ENCODE measurements at places on chromosomes 16 and 17.

GRCh38 chr17:81427173-81428120, 32.2 kb downstream of the BAHCC1 start:
- H3K27me3 ChIP-seq, result peaks cover 31% of the 10 kb centered on the region
- no peaks in the 10 kb centered on the region for H3K36me3 ChIP-seq
- H3K27ac ChIP-seq, result no peak overlapping the region
- H3K4me3 ChIP-seq, result no peak overlapping the region
- ATAC-seq, result no peak
- H3K4me1 ChIP-seq, result peaks cover 9% of the 10 kb centered on the region

GRCh38 chr16:88144028-88144511, 192.8 kb downstream of the BANP start:
- ATAC-seq, result no peak
- no peak overlapping the region for H3K4me3 ChIP-seq
- H3K27ac ChIP-seq, result no peak overlapping the region
- peaks cover 6% of the 10 kb centered on the region for H3K4me1 ChIP-seq

GRCh38 chr17:18344021-18344420, 19.3 kb downstream of the SHMT1 start:
- H3K4me1 ChIP-seq, result no peaks in the 10 kb centered on the region
- H3K36me3 ChIP-seq, result peaks cover 39% of the 10 kb centered on the region

DNA sequence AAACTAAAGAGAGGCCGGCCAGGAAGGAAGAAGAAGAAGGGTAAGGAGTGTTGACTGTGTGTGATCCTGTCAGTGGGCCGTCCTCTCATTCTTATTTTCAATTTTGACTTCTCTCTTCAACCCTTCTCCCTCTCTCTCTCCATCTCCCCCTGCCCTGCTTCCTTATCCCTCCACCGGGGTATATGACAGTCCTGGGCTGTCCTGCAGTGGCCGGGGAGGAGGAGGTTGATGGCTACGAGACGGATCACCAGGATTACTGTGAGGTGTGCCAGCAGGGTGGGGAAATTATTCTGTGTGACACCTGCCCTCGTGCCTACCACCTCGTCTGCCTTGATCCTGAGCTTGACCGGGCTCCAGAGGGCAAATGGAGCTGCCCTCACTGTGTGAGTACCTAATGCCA, 5.6 kb downstream of the CHD3 start:
- peaks cover 53% of the 10 kb centered on the region for H3K36me3 ChIP-seq
- H3K27ac ChIP-seq, result no peak overlapping the region
- H3K4me1 ChIP-seq, result peaks cover 5% of the 10 kb centered on the region
- H3K27me3 ChIP-seq, result no peaks in the 10 kb centered on the region

DNA sequence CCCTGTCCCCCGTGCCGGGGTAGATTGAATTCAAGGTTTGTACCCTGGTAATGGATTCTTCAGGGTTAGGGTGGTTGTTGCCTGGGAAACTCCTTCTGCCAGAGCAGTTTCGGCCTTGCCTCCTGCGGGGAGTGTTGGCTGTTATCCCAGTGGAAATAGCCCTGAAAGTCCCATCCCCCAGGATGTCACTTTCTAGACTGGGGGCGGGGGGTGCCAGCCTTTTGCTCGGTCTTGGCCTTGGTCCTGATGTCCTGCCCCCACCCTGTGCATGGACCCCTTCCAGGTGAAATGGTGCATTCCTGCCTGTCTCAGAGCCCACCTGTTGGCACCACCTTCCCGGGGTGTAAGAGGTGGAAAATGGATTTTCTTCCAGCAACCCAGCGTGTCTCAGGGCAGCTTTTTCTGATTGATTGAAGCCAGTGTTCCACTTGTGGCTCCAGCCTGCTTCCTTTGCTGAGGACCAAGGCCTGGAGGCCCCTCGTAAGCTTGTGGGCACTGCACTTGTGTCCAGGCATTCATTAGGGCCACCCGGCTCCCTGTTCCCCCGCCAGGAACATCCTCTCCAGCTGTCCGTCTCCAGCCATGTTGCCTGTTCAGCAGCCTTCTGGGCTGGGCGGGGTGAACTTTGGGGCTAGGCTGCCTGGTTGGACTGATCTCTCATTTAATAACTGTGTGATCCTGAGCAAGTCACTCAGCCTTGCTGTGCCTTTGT, 25.6 kb downstream of the MGAT5B start:
- H3K27me3 ChIP-seq, result peaks cover 25% of the 10 kb centered on the region
- no peaks in the 10 kb centered on the region for H3K4me1 ChIP-seq
- H3K27ac ChIP-seq, result no peak overlapping the region
- H3K4me3 ChIP-seq, result no peak overlapping the region
